ENCODE measurements at places on chromosomes 3 and 15. TPM values are rescaled to one million over a fixed set of nuclear protein-coding genes. Genes with fewer than 3 reads are reported as not detected.

Gene SPSB4
- 0.39 TPM for total RNA-seq

Gene ERC2
- total RNA-seq: 0.98 TPM

Gene IL17RD
- 0.54 TPM for total RNA-seq

Gene MB21D2
- 28.7 TPM for total RNA-seq

Gene GOLGA6L24
- not detected for total RNA-seq

Gene HCLS1
- 6.3 TPM for total RNA-seq

Gene SI
- total RNA-seq: not detected

Gene CACNA1D
- total RNA-seq: not detected

Gene DUOX2
- 5.1 TPM for total RNA-seq

Gene CPLX3
- total RNA-seq: not detected

Gene BNIP2
- total RNA-seq: 83.9 TPM

Gene EPB42
- not detected for total RNA-seq

Gene ZBTB47
- total RNA-seq: 61.3 TPM

Gene KBTBD12
- total RNA-seq: not detected

Gene CPNE9
- total RNA-seq: not detected

Gene KCNAB1
- total RNA-seq: under 0.01 TPM

Gene SLCO2A1
- total RNA-seq: under 0.01 TPM

Gene OR5H2
- not detected for total RNA-seq

Gene A4GNT
- total RNA-seq: not detected

Gene CNTN3
- total RNA-seq: 3.3 TPM

Gene IGSF10
- total RNA-seq: not detected

Gene CASR
- total RNA-seq: not detected

Gene STXBP5L
- total RNA-seq: not detected

Gene GPR171
- not detected for total RNA-seq

Gene RAB6B
- under 0.01 TPM for total RNA-seq

Gene EOMES
- not detected for total RNA-seq

Gene DCLK3
- not detected for total RNA-seq

Gene TMC3
- total RNA-seq: not detected

Gene TTC14
- 47.2 TPM for total RNA-seq

Gene IQCH
- 4.3 TPM for total RNA-seq

Gene PRR23C
- total RNA-seq: not detected

Gene GABPB1
- total RNA-seq: 32.4 TPM

Gene CHRM5
- total RNA-seq: under 0.01 TPM
